ENCODE measurements at places on chromosomes 3 and 15.

DNA sequence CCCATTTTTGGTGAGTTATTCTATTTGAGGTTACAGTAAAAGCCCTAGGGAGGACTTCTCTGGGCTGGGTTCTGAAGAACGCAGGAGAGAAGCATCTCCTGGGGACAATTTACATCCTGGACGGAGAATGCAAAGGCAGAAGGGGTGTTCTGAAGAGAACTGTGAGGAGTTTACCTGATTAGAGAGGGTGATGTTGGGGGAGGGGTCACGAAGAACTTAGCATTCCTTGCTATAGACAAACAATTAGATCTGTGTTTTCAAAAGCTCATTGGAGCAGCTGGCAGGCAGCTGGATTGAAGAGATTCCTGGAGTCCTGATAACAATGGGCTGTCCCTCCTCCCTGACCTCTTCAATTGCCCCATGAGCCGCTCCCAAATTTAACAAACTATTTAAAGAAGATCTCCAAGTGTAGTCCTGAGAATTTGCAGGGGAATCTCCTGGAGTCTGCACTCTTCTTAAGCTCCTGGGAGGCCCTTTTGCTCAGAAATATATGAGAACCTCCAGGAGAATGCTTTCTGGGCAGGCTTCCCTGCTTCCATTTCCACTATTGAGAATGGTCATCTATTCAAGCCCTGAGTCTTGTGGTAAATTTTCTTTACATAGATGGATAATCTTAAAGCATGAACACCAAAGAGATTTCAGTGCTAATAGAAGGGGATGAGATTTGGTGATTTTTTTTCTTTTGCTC, 55.3 kb downstream of the ARHGAP31 start:
- DNase-seq = no peak

- no peak for DNase-seq
Observed at GRCh38 chr3:71991046-71991445, 206.1 kb upstream of the PROK2 start.

GRCh38 chr3:22364851-22365250, 613.8 kb upstream of the ZNF385D start:
- no peak for DNase-seq

- DNase-seq = no peak
Observed at GRCh38 chr3:141273700-141274410, 42.2 kb downstream of the PXYLP1 start.

DNA sequence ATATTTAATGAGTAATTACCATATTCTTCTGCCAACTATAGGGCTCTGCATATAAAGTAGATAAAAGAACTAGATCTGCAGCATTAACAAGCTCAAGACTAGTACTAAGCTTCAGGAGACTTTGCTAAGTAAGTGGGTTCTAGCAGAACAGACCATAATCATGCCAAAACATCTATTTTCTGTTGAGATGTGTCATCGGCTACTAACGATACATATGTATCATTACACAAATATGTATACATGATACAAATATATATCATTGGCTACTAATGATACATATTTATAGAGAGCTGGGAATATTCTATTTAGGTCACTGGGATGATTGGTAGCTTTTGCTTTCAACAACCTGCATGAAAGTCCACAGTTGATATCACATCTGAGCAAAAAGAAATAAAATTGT, 185.8 kb upstream of the DCBLD2 start:
- DNase-seq = no peak

- DNase-seq = no peak
Observed at GRCh38 chr15:85625856-85626255, 168.9 kb downstream of the KLHL25 start.

GRCh38 chr3:145190138-145190537, 970.8 kb downstream of the PLOD2 start:
- DNase-seq = no peak

GRCh38 chr3:49133226-49133951, 539 bp upstream of the LAMB2 start:
- no peak for DNase-seq

- DNase-seq = no peak
Observed at GRCh38 chr3:38116471-38117162, 20.3 kb downstream of the ACAA1 start.

GRCh38 chr15:74823324-74823723, 3.1 kb upstream of the CPLX3 start:
- DNase-seq = no peak

DNA sequence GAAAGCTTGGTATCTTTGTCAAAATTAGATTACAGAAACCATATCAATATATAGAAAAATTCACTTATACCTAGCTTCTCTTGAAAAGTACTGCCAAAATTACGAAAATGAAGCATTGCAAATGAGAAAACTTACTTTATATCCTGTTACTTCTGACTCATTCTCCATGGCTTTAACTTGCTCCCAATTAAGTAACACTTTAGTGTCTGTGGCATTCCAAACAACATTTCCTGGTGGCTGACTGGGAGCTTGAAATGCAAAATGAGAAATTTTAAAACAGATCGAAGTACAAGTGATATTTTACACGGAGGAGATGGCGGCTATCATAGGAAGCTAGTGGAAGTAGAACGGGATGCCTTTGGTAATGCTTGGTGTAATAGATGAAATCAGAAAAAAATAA, 347.3 kb downstream of the CNTN3 start:
- no peak for DNase-seq

- no peak for DNase-seq
Observed at GRCh38 chr3:135929670-135930069, 35.9 kb upstream of the PPP2R3A start.

DNA sequence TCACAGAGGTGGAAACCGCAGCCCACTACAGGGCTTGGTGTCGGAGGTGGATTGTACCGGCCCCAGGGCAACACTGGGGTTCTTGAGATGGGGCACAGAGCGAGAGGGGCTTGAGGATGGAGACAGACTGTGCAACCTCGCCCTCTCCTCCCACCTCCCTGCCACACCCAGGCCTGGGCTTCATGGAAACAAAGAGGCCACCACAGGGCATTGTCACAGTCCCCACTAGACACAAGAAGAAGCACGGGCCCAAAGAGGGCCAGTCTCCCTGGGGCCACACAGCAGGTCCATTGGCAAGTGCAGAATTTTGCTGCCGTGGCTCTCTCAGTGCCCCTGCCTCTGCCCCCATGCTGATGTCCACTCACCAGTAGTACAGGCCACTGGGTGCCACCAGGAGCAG, 4.1 kb upstream of the CALML4 start:
- no peak for DNase-seq

- DNase-seq = no peak
Observed at GRCh38 chr3:154235330-154235729, 89.0 kb downstream of the DHX36 start.

DNA sequence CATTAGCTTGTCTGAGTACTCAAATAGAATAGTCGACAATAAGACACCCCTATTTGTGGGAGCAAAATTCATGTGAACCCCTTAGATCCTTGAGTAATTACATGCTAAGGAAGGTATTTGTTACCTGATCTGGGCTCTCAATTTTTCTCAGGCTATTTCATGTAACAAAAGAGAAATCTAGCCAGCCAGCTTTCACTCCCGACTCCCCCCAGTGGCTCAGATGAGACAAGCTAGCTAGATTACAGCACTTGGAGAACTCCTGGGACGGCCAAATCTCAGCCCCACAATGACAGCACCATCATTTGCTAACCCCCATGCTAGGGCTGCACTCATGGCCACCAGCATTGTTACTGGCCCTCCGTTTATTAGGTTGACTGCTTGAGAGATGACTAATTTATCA, 41.3 kb downstream of the GLDN start:
- DNase-seq = peak; percentile 62

DNA sequence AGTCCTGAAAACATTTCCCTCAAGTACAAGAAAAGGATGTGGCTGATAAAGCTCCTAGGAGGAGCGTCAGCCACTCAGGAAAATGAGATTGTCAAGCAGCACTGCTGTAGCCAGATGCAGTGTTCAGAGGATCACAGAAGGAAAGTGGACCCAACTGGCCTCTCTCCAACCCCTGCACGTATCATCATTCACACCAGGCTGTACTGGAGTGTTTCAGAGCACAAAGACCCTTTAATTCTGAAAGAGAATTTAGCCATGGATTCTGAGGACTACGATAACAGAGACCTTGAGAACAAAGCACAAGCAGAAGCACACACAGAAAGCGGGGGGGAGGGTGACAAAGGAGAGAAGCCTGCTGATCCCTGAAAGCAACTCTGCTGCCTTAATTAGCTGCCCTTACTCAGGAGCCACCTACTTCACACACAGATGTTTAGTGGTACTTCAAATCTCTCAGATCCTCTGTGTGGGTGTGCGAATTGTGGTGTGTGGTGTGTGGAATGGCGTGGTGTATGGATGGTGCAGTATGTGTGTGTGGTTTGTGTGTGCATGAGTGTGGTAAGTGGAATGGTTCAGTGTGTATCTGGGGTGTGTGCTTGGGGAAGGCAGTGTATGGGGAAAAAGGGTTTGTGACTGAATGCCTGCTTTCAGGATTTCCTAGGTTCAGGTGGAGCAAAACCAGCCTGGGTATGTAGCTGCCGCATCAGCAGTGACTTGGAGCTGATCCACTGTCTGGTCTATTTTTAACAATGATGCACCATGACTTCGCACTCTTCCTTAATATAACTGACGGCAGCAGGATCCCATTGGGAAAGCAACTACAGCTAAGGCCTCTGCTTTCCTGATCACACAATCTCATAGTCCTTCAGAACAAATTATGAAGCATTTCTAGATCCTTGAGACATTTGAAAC, 192.5 kb downstream of the RSL24D1 start:
- no peak for DNase-seq

GRCh38 chr3:186790261-186790981, 7.0 kb downstream of the EIF4A2 start:
- peak; percentile 76 for DNase-seq

DNA sequence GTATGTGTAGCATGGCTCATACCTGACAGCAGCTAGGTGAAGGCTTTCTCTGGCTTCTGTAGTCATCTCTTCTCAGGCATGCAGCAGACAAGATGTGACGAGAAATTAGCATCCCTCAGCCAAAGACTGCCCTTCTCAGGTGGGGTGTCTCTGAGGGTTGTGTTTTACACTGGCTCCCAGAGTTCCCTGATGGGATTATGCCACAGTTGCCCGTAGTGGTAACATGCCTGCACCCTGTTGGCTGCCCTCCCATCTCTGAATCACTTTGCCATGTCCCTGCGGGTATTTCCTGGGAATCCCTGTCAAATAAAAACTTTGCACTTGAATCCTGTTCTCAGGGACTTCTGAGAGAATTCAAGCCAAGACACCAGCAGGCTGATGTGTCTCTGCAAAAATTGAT, 70.5 kb downstream of the LRTM1 start:
- no peak for DNase-seq

- no peak for DNase-seq
Observed at GRCh38 chr15:98476559-98476958, 171.8 kb upstream of the IGF1R start.

DNA sequence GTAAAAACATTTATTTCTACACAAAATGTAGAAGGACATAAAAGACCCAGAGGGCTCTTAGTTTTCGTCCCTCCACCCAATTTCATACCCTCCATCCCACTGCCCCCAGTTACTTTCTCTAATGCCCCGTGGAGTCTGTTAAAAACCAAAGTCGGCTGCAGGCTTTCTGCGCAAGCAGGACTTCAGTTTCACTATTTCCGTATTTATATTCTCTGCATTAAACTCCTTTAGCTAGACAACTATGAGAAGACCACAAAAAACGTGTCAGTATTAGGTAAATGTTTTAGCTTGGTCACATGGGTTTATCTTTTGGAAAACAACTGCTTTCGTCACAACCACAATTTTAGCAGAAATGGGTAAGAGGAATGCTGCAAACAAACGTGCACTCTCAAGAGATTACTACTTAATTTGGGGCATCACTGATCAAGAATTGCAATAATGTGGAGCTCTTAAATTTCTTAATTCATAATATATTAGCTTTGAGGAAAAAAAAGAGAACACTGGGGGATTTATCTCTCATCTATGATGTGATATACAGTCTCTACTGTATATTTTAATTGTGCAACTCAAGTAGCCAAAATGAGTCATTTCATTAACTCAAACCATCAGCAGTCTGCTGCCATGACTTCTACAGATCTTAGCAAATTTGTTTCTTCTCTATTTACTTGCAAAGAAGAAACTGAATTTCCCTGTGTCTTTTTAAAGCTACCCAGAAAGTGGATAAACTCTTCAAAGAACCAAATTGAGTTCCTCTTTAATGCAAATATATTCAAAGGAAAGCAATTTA, 740 bp upstream of the NSMCE3 start:
- DNase-seq = peak; percentile 65

DNA sequence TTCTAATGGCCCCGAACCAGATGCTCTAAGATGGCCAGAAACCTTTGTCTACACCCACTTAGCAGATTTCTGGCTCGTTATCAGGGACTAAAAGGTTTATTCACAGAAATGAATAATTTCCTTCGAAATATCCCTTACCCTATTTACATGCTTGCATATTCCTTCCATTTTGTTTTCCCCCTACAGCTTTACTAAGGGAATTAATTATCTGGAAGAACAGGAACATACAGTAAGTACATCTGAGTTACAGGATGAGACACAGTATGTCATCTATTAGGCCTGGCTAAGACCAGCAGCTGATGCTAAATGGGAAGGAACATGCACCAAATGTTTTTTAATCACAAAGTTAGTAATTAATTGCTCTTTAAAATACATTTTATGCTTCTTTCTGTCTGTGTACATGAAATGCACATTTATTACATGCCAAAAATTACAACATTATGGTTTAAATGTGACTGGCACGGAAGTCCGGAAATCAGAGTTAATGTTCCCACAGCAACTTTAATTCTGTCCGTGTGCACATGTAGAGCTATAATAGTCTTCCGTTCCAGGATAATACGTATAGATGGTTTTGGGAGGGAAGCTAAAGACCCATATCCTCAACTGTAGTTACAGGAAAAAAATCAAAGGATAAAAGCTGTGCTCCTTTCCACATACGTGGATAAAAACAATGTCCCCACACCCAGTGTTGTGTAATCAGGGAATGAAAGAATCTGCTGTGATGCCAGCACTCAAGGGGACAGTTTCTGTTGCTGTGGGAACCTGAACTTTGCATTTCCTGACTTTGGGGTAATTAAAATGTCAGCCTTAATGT, 82.0 kb downstream of the TIGIT start:
- DNase-seq = no peak

DNA sequence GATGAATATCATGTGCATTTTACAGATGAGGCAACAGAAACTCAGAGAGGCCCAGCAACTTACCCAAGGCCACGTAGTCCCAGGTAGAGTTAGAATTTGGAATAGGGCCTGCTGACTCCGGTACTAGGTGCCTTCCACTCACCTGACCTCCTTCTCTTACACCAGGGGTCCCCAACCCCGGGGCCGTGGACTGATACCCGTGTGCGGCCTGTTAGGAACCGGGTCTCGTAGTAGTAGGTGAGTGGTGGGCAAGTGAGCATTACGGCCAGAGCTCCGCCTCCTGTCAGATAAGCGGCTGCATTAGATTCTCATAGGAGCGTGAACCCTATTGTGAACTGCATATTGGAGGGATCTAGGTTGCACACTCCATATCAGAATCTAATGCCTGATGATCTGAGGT, 64.8 kb downstream of the SMAD3 start:
- DNase-seq = no peak

GRCh38 chr3:105857601-105858000, 11.2 kb downstream of the CBLB start:
- no peak for DNase-seq

- DNase-seq = no peak
Observed at GRCh38 chr3:115385774-115386730, 237.3 kb upstream of the GAP43 start.

All from NAMALWA (cell line).